ENCODE measurements at places on chromosomes 5 and 9.

DNA sequence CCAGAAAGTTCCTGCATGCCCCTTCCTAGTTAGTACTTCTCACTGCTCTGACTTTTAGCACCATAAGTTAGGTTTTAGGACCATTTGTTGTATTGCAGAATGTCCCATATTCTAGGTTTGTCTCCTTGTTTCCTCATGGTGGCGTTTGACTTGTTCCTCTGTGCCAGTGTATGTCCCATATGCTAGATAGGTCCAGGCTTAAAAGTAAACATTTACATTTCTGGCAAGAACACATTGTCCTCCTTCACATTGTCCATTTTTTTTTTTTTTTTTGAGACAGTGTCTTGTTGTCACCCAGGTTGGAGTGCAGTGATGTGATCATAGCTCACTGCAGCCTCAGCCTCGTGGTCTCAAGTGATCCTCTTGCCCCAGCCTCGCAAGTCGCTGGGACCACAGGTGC, 15.4 kb downstream of the TBC1D13 start:
- no peak for DNase-seq

- no peak for DNase-seq
These were observed 20.3 kb downstream of the CDC14B start for GRCh38 chr9:96599298-96599697.

DNA sequence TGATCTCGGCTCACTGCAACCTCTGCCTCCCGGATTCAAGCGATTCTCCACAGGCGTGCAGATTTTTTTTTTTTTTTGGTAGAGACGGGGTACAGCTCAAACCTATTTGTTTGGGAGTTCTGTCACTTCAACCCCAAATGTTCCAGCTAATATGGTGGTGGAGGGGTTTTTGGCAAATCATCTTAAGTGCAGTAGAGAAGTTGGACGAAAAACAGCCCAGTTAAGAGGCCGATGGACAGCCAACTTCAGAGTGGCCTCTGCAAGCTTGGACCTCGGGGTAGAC, 756 bp upstream of the PRR7 start:
- DNase-seq: no peak

DNA sequence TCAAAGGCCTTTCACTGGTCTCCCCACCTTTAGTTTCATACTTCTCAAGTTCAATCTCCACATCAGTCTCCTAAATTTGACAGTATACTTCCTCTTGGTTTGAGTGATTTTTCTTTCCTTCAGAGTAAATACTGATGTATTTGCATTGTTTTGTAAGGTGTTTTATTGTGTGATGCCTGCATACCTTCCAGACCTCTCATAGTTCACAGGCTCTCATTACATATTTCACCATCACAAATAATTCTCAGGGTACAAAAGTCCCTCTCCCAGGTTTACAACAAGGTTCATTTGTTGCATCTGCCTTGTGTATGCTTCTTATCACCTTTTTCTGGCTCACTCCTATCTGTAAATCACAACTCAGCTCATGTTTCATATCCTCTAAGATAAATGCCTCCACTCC, 22.2 kb upstream of the TUSC1 start:
- no peak for DNase-seq

DNA sequence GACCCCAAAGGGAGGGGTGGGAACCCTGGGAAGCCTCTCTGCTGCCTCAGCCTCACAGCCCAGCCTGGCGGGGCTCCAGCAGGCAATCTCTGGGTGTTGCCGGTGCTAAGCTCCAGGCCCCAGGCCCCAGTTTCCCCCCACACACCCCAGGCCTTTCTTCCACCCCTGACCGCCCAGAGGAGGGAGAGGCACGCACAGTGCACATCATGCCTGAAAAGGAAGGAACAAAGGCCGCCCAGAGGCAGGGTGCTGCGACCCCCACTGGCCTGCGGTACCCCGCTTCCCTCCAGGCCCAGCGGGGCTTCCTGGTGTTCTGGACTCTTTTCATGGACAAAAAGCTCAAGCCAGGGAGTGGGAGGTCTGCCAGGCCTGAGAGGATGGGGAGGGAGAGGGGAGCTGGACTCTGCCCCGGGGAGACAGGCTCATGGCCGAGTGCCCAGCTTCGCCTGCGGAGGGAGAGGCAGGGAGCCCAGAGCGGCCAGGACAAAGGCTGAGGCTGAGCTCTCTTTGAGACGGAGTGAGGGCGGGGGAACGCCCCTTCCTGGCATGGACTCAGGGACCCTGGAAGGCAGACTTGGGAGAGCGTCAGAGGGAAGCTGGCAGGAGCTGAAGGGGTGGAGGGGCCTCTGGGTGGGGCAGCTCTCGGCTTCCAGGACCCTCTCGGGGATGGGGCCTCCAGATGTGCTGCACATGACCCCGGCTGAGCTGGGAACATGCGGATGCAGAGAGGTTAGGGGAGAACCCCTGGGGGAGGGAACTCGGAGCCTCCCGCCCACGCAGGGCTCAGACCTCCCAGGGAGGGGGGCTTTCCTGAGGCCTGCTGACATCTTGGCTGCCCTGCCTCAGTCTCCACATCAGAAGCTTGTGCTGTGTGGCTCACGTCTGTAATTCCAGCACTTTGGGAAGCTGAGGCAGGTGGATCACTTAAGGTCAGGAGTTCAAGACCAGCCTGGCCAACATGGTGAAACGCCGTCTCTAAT, 1.8 kb upstream of the ENTPD2 start:
- DNase-seq: no peak

- DNase-seq: no peak
These were observed 49.8 kb downstream of the FGF1 start for GRCh38 chr5:142636093-142636492.

DNA sequence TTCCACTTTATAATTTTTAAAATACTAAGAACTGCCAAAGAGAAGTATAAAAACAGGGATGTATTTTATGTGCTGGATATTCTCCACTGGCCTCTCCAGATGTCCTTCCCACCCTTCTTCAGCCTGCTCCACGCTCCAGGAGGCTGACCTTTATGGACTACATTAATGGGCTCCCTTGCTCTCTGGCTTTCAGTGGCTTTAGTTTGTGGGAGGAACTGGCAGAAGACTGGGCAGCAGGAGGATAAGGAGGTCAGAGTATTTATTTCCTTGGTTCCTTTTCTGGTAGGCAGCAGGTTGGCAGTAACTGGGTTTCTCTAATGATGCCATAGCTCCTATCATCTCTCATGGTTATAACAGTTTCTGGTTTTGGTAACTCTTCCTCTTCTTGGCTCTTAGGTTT, 133.9 kb downstream of the PAM start:
- no peak for DNase-seq

- no peak for DNase-seq
These were observed 186.8 kb upstream of the NFIB start for GRCh38 chr9:14500705-14501104.

- no peak for DNase-seq
These were observed 304.1 kb downstream of the TRPM3 start for GRCh38 chr9:70817311-70817710.

GRCh38 chr9:22913518-22913917, 466.9 kb downstream of the DMRTA1 start:
- no peak for DNase-seq

- no peak for DNase-seq
These were observed 39.5 kb downstream of the CCNJL start for GRCh38 chr5:160272889-160273288.

GRCh38 chr9:138045541-138046490, 168.2 kb downstream of the CACNA1B start:
- DNase-seq: no peak

DNA sequence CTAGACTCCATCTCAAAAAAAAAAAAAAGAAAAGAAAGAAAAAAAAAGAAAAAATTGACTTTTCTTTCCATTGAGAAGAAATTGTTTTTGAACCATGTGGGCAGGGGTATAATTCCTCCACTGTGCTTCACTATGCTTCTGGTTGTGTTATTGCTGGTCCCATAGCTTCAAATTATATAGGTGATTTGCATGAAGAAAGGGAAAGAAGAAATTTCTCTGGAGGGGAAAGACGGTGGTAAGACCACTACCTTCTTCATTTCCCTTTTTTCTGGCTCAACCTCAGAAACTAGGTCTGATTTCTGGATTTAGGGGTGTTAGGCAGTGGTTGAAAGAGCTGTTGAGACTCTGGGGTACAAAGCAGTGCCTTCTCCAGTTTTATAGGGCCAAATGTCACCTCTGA, 29.3 kb upstream of the HSPB3 start:
- DNase-seq: no peak

DNA sequence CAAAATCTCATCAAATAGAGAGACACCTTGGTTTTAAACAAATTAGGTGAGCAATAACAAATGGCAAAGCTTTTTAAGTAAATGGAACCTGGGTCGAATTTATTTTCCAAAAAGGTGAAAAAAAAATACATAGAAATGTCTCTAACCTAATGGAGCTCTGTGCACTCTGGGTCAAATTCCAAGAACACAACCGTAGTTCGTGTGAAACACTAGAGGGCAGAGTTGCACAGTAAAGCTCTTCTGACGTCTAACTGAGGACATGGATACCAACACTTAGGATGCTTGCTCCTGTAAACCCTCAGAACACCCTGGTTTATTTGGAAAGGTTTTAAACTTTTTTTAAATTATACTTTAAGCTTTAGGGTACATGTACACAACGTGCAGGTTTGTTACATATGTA, 18.9 kb downstream of the MARCHF11 start:
- no peak for DNase-seq

- DNase-seq: no peak
These were observed 355.6 kb upstream of the IZUMO3 start for GRCh38 chr9:24901319-24901718.

DNA sequence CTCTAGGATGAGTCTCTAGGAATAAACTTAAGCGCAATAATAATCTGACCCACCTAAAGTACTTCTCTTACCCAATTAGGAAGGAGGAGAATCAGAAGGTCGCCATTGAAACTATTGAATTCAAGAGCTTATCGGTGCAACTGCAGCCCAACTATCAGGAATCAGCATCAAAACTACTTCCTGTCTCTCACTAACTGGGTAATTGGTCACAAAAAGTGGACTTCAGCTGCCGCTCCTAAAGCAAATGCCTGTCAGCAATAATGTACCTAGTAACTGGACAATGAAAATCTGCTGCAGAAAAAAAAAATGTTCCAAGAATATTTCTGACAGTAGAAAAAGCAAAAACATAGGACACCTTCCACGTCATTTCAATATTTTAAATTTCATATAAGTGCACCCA, 3.3 kb downstream of the OR1L8 start:
- DNase-seq: no peak

DNA sequence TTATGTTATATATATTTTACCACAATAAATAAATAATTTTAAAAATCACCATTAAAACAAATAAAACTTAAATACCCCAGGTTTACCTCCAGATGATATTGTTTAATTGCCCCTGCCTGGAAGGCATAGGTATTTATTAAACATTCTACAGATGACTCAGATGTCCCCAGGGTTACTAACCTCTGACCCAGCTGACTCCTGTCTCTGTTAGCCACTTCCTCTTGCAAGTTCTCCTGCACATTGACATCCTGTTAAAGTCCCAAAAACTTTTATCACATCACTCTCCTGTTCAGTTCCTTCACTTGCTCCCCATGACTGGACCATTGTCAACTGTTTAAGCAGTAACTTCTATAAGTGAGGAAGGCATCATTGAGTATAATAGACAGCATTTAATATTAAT, 37.0 kb upstream of the RAB3C start:
- no peak for DNase-seq

- no peak for DNase-seq
These were observed 90.2 kb upstream of the TAS2R1 start for GRCh38 chr5:9720361-9720760.

DNA sequence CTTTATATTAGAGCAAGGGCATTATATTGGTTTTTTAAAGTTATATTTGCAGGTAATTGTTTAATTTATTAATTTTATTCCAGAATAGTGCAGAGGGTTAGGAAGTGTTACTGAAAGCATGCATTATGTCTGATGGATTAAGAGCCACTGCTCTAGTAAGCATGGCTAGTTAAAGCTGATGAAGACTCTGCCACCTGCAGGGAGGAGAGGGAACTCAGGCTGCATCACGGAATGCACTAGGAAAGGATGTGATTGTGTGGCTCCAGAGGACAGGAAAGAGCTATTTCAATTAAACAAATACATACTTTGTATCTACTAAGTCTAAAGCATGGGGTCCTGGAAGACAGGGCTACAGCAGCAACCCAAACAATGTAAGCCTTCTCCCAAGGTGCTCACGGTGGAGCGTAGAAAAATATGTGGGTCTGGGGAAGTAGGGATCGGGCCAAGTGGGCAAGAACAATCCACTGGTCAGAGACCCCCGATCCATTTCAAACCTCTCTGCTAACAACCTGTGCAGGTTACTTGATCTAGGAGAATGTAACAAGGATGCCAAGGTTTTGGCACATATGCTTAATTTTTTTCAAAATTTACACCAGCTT, 15.3 kb upstream of the GRXCR2 start:
- DNase-seq: no peak

GRCh38 chr9:73845954-73846690, 651.0 kb upstream of the RORB start:
- DNase-seq: no peak

GRCh38 chr9:35518225-35518821, 28.4 kb downstream of the RUSC2 start:
- DNase-seq: no peak

DNA sequence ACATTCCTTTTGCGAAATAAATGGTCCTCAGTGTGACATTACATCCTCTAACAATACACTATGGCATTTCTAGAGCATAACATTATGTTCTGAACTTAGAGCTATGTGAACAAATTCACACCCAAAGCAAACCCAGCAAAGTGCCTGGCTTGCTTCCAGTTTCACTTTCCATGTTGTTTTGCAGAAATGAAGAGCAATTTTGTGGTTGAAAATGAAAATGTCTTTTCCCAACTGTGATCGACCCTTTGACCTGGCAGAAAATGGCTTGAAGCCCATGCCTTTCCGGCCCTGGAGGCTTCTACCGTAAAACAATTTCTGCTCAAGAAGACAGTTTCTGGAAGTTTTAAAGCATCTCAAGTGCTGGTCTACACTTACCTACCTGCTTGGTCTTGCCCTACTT, 344.7 kb upstream of the RGMB start:
- no peak for DNase-seq

GRCh38 chr5:133825631-133826289, 142.7 kb downstream of the C5orf15 start:
- DNase-seq: no peak

- DNase-seq: no peak
These were observed 61.0 kb downstream of the PRDM6 start for GRCh38 chr5:123150089-123150488.

- DNase-seq: no peak
These were observed 48.4 kb downstream of the DMRT2 start for GRCh38 chr9:1098551-1098950.

DNA sequence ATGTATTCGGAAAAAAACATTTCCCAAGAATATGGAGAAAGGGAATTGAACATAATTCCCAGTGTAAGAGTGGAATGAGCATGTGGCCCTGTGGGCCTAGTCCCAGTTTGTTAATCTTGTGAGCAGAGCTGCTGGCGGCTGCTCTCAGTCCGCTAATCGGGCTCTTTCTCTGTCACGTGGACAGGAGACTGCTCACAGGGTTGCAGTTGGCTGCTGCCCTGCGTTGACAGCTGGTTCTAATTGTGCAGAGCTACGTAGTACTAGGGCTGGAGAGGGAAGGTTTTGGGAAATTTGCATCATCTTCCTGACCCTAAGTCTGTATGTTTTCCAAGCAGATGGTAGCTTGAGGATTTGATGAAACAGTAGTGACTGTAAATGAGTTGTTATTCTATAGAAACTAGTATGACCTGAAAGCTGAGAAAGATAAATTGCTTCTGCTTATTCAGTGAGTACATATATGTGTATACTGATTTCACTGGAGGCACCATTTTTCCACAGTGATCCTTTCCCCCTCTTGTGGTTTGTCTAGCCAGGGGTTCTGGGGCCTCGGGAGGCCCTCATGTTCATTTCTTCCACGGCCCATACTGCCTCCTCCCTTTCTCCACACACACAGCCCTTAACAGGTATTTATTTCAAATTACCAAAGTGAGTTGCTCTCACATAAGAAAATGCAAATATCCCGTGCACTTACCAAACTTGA, 100.6 kb downstream of the ANGPTL2 start:
- no peak for DNase-seq

All from stimulated activated CD4-positive, alpha-beta T cell treated with anti-CD3 and anti-CD28 coated beads, TNF-alpha, amount 100 ng/mL, for 1 hour (primary cell).